ENCODE measurements at places on chromosomes 4 and X. TPM values are rescaled to one million over a fixed set of nuclear protein-coding genes. Genes with fewer than 3 reads are reported as not detected.

The ATP1B4 gene
- not detected for total RNA-seq

DNA sequence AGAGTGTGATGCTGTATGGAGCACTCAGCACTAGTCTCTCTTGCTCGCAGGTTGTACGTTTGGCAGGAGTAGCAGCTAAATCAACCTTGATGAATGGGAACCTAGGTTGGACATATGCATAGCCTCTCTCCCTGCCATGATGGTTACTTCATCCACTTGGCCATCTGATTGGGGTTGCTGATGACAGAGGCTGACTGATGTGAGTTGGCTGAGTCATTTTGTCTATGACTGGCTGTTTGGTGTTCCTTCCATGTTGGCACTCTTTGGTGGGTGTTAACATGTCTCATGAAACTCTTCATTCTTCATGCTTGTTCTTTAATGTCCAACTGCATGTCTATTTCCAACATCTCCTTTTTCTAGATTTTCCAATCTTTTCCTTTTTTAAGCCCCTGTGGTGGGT, 31.6 kb upstream of the SPARCL1 start:
- DNase-seq: no peak

The AR gene
- total RNA-seq: 11.3 TPM

The DACH2 gene
- total RNA-seq: 0.32 TPM

DNA sequence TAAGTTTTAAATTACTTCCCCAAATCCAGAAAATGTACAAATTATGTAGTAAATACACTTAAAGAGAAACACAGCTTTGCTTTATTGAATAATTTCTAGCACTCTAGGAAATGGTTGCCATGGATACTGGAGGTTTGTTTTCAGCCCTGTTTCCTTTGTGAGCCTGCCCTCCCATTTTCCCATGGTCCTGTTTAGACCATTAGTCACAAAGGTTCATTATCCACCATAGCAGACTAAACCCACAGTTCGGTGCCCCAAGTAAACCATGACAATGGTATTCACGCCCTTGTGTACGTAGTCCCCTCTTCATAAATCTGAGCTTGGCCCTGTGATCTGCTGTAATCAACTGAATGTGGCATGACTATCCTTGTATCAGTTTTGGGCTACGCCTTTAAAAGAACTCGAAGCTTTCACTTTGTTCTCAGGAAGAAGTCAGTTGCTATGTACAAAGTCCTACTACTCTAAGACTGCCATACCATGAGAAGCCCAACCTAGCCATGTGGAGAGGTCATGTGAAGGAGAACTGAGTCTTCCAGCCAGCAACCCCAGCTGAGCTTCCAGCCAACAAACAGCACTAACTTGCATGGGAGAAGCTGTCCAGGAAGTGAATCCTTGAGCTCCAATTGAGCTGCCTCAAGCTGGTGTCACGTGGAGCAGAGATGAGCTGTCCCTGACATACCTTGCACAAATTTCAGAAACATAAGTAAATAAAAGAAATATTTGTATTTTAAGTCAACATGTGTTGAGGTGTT, 300.4 kb downstream of the LDB2 start:
- no peak for DNase-seq

The PABPC5 gene
- 1.3 TPM for total RNA-seq

DNA sequence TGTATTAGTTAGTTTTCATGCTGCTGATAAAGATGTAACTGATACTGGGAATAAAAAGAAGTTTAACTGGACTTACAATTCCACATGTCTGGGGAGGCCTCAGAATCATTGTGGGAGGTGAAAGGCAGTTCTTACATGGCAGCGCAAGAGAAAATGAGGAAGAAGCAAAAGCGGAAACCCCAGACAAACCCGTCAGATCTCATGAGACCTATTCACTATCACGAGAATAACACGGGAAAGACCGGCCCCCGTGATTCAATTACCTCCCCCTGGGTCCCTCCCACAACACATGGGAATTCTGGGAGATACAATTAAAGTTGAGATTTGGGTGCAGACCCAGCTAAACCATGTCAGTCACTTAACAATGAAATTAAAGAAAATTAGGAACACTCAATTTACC, 499.1 kb downstream of the FSTL5 start:
- no peak for DNase-seq

The KLHL5 gene
- 123 TPM for total RNA-seq

The ADAM29 gene
- total RNA-seq: not detected

- no peak for DNase-seq
These were observed 134.6 kb downstream of the ATP10D start for GRCh38 chr4:47619691-47620090.
